Activated CD8-positive, alpha-beta memory T cell treated with anti-CD3 and anti-CD28 coated beads, Interleukin-2, amount 10 ng/mL, durations not matched to agents 7 days and 5 days (primary cell): ENCODE measurements at places on chromosomes 6 and 20.

DNA sequence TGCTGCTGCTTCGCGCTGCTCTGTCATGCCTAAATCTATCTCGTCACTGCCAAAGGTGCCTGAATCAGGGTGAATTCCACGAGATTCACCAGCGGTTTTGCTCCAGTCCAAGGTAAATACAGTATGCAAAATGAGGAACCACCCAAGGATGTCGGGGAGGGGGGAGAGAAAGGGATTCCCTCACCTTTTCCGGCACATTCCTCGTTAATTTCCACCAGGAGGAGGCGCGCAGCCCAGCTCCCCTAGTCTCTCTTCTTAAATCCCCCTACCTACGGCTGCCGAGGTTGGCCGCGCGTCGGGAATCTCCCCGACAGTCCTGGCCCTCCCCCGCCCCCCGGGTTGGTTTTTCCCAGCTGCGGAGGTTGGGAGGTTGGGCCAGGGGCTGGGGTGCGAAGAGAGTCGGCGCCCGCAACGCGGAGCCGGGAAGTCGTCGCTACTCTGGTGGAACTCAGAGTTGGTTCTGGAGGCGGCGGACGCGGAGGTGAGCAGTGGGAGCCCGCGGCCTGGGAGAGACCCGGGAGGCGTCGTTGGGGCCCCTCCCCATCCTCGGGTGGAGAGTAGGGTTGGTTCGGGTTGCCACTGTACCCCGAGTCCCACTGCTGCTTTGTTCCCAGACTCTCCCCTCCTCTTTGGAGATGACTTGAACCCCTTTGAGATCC, at the start of gene TPBG:
Gene TPBG, plus strand, starts transcription at position 390 of the 659 bp plus-strand sequence. CDS start 1,145 bp downstream, outside the sequence.
- DNase-seq: no peak
- peak within 1 kb of the TSS; percentile 68 for H3K4me3 ChIP-seq
- no peaks in the 10 kb centered on the region for H3K36me3 ChIP-seq
- H3K27ac ChIP-seq: no peak within 1 kb of the TSS
- peaks cover 16% of the 10 kb centered on the region for H3K4me1 ChIP-seq

- no peaks in the 10 kb centered on the region for H3K36me3 ChIP-seq
- H3K27me3 ChIP-seq: no peaks in the 10 kb centered on the region
- DNase-seq: no peak
- H3K4me1 ChIP-seq: no peaks in the 10 kb centered on the region
- H3K4me3 ChIP-seq: no peak within 1 kb of the TSS
- no peak within 1 kb of the TSS for H3K27ac ChIP-seq
Measured at GRCh38 chr6:49499623-49500022, at the start of gene GLYATL3. TSS of gene GLYATL3 (plus strand) at chr6:49499923. CDS start at chr6:49511991, 12,068 bp downstream.

GRCh38 chr6:168192195-168192900, 113.3 kb upstream of the FRMD1 start:
- no peak overlapping the region for H3K4me3 ChIP-seq
- no peak overlapping the region for H3K27ac ChIP-seq
- H3K4me1 ChIP-seq: no peaks in the 10 kb centered on the region
- no peaks in the 10 kb centered on the region for H3K36me3 ChIP-seq

- H3K4me1 ChIP-seq: peaks cover 31% of the 10 kb centered on the region
- peak overlapping the region; percentile 92 for H3K4me3 ChIP-seq
- no peaks in the 10 kb centered on the region for H3K27me3 ChIP-seq
- H3K27ac ChIP-seq: no peak overlapping the region
- no peak for DNase-seq
- peaks cover 13% of the 10 kb centered on the region for H3K36me3 ChIP-seq
Measured at GRCh38 chr6:122400121-122400450, 634 bp downstream of the HSF2 start.

- no peak overlapping the region for H3K27ac ChIP-seq
- peaks cover 27% of the 10 kb centered on the region for H3K27me3 ChIP-seq
- no peak overlapping the region for H3K4me3 ChIP-seq
- DNase-seq: no peak
- no peaks in the 10 kb centered on the region for H3K4me1 ChIP-seq
Measured at GRCh38 chr20:49445176-49445575, 37.3 kb downstream of the KCNB1 start.

GRCh38 chr20:31839782-31840487, 5.5 kb downstream of the FOXS1 start:
- no peak for DNase-seq
- no peaks in the 10 kb centered on the region for H3K36me3 ChIP-seq
- H3K27me3 ChIP-seq: peaks cover 8% of the 10 kb centered on the region
- no peak overlapping the region for H3K4me3 ChIP-seq

- peak overlapping the region; percentile 16 for H3K27ac ChIP-seq
- H3K36me3 ChIP-seq: peaks cover 50% of the 10 kb centered on the region
- no peak overlapping the region for H3K4me3 ChIP-seq
- peaks cover 23% of the 10 kb centered on the region for H3K4me1 ChIP-seq
- no peaks in the 10 kb centered on the region for H3K27me3 ChIP-seq
Measured at GRCh38 chr6:170393807-170394399, 87.3 kb downstream of the FAM120B start.

- H3K27me3 ChIP-seq: peaks cover 6% of the 10 kb centered on the region
- DNase-seq: no peak
- no peaks in the 10 kb centered on the region for H3K36me3 ChIP-seq
- no peak overlapping the region for H3K4me3 ChIP-seq
- H3K4me1 ChIP-seq: no peaks in the 10 kb centered on the region
Measured at GRCh38 chr20:57310821-57311514, 18.6 kb upstream of the SPO11 start.

- peaks cover 24% of the 10 kb centered on the region for H3K27me3 ChIP-seq
- no peak overlapping the region for H3K27ac ChIP-seq
- no peak for DNase-seq
- no peak overlapping the region for H3K4me3 ChIP-seq
- no peaks in the 10 kb centered on the region for H3K4me1 ChIP-seq
Measured at GRCh38 chr6:25192590-25193459, 86.3 kb upstream of the CARMIL1 start.

- peaks cover 7% of the 10 kb centered on the region for H3K4me1 ChIP-seq
- no peak overlapping the region for H3K27ac ChIP-seq
- no peak for DNase-seq
- H3K36me3 ChIP-seq: peaks cover 4% of the 10 kb centered on the region
- H3K4me3 ChIP-seq: no peak overlapping the region
- H3K27me3 ChIP-seq: peaks cover 23% of the 10 kb centered on the region
Measured at GRCh38 chr6:161279677-161280415, 6.0 kb upstream of the AGPAT4 start.

DNA sequence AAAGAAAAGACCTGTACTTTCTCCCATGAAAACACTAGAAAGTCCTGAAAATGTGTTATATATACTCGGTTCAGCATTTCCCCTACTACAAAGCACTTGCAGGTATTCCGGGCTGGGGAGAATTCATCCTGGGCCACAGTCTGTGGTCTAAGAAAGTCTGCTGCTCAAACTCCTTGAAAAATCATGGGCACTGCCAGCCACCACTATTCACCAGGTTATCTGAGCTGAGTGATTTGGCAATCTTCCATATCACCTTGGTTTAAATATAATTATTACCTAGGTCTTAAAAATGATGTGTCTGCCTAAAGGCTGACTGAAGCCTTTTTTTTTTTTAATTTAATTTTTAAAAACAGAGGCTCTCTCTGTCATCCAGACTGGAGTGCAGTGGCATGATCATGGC, 11.3 kb downstream of the FKBP5 start:
- DNase-seq: no peak
- H3K27me3 ChIP-seq: no peaks in the 10 kb centered on the region
- no peak overlapping the region for H3K27ac ChIP-seq
- peaks cover 57% of the 10 kb centered on the region for H3K4me1 ChIP-seq
- peaks cover 30% of the 10 kb centered on the region for H3K36me3 ChIP-seq

DNA sequence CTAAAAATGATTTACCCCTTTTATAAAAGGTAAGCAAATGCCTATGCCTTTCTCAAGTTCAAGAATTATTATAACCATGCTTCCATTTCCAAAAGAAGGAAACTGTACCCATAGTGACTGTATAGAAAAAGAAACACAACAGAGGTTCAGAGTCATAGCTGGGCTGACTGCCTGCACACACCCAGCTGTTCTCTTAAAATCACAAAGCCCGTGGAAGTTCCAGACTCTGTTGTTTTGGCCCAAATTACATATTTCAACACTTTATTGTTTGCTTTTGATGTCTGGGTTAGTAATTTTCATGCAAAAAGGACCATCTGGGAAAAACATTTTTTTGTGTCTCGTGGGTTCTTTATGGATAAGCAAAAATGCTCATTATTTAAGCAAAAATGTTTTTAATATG, 99.2 kb downstream of the LCA5 start:
- no peak overlapping the region for H3K27ac ChIP-seq
- no peaks in the 10 kb centered on the region for H3K36me3 ChIP-seq
- H3K27me3 ChIP-seq: no peaks in the 10 kb centered on the region
- no peaks in the 10 kb centered on the region for H3K4me1 ChIP-seq

GRCh38 chr6:24031496-24031895, 94.5 kb upstream of the NRSN1 start:
- no peak for DNase-seq
- H3K27ac ChIP-seq: no peak overlapping the region
- H3K36me3 ChIP-seq: no peaks in the 10 kb centered on the region
- no peaks in the 10 kb centered on the region for H3K27me3 ChIP-seq
- H3K4me1 ChIP-seq: no peaks in the 10 kb centered on the region

GRCh38 chr20:9227896-9228615, 159.2 kb downstream of the PLCB4 start:
- no peaks in the 10 kb centered on the region for H3K36me3 ChIP-seq
- no peak for DNase-seq
- no peak overlapping the region for H3K4me3 ChIP-seq

GRCh38 chr6:36104836-36105235, 25.5 kb upstream of the MAPK13 start:
- no peak overlapping the region for H3K27ac ChIP-seq
- peaks cover 26% of the 10 kb centered on the region for H3K4me1 ChIP-seq
- no peak overlapping the region for H3K4me3 ChIP-seq
- H3K27me3 ChIP-seq: no peaks in the 10 kb centered on the region
- H3K36me3 ChIP-seq: peaks cover 46% of the 10 kb centered on the region

DNA sequence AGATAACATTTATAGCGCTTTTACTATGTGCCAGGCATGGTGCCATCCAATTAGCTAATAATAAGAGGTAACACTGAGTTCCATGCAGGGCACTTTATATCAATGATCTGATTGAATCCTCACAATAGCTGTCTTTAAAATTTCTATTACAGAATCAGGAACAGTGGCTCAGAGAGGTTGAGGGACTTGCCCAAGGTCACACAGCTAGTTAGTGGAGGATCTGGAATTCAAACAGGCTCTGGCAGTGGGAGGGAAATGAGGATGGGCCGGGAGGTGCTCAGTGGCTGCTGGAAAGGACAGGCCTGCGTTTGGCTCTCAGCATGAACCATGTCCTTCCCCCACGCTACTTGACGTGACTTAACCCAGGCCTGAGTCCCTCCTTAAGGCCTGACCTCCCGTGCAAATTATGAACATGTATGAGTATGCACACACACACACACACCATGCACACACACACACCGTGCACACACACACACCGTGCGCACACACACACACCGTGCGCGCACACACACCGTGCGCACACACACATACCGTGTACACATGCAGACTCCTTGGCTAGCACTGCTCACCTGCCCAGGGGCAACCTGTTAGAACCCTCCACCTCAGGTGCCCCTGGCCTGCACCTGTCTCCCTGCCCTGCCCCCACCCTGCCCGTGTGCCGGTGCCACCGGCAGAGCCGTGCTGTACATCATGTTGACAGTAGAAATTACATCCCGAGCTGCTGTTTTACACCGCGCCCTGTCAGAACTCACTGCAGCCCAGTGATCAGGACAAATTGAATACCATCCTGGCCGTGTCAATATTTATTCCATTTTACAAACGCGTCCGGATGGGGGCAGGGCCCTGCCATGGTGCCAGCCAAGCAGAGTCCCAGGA, 43.7 kb downstream of the CDH22 start:
- DNase-seq: no peak
- no peak overlapping the region for H3K27ac ChIP-seq
- H3K4me3 ChIP-seq: no peak overlapping the region
- no peaks in the 10 kb centered on the region for H3K36me3 ChIP-seq
- H3K27me3 ChIP-seq: peaks cover 17% of the 10 kb centered on the region

DNA sequence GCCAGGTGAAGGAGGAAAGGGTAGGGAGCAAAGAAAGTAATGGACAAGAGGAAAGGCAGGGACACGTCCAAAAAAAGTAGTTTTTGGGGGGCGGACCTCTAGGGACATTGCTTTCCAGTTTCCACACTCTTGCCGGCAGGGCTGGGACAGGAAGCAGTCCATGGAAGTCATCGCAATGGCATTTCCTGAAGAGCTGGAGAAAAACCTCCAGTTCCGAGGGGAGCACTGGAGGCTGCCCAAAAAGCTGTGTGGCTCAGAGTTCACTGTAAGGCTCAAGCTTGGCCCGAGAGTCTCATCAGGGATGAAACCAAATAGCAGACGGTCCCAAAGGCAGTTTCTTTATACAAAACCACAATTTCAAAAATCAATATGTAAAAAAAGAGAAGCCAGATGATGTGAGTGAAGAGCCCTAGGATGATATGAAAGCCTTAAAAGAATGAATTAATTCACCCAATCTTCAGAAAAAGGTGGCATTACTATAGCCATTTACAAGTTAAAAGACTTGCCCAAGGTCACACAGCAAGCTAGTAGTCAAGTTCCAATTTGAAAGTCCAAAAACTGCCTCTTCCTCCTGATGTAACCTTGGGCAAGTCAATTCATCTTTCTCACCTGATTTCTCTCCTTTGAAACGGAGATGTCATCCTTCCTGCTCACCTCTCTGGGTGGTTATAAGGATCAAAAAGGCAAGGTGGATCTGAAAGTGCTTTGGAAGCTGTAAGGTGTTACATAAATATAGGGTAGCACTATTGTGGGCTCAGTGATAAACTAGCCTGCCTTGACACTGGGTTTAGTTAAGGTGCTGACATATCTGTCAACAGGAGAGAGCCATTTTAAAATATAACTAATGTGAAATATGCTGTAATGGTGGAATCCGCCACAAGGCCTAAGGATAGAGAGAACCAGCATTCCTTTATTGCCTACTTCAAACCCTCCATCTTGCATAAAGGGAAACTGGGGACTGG, 9.1 kb downstream of the BCL2L1 start:
- H3K27me3 ChIP-seq: no peaks in the 10 kb centered on the region
- peak overlapping the region; percentile 14 for H3K27ac ChIP-seq
- H3K4me3 ChIP-seq: no peak overlapping the region
- peaks cover 86% of the 10 kb centered on the region for H3K4me1 ChIP-seq

- H3K4me3 ChIP-seq: no peak overlapping the region
- no peak overlapping the region for H3K27ac ChIP-seq
- H3K27me3 ChIP-seq: no peaks in the 10 kb centered on the region
- DNase-seq: no peak
- no peaks in the 10 kb centered on the region for H3K4me1 ChIP-seq
Measured at GRCh38 chr6:114878091-114878490, 535.3 kb upstream of the HS3ST5 start.

DNA sequence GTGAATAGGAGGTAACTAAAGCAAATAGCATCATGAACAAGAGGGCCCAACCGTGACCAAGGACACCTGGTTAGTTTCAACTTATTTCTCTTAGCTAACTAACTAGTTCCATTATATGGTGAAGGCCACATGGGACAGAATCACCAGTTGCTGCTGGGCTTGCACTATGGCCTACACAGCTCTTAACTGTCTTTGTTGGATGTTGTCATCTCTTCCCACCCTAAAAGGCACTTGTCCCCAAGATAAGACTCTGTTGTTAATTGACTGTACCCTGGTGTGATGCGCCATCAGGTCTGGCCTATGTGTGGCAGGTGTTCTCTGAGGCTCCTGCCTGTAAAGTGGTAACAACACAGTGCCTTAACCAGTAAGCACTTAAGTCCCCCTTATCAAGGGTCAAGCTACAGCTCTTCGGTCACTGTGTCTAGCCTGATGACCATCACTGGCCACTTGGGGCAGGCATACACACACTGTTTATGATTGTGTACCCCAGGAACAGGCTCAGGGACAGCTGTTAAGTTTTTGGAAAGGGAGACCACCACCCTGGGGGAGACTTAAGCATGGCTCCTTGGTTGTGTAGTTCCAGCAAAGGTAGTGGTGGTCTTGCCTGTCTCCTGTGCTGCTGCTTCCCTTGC, 51.2 kb downstream of the CHD6 start:
- H3K36me3 ChIP-seq: peaks cover 6% of the 10 kb centered on the region
- no peak overlapping the region for H3K4me3 ChIP-seq
- no peaks in the 10 kb centered on the region for H3K4me1 ChIP-seq
- H3K27me3 ChIP-seq: no peaks in the 10 kb centered on the region
